AG04449 (cell line): ENCODE measurements at places on chromosomes 5 and 9.

DNA sequence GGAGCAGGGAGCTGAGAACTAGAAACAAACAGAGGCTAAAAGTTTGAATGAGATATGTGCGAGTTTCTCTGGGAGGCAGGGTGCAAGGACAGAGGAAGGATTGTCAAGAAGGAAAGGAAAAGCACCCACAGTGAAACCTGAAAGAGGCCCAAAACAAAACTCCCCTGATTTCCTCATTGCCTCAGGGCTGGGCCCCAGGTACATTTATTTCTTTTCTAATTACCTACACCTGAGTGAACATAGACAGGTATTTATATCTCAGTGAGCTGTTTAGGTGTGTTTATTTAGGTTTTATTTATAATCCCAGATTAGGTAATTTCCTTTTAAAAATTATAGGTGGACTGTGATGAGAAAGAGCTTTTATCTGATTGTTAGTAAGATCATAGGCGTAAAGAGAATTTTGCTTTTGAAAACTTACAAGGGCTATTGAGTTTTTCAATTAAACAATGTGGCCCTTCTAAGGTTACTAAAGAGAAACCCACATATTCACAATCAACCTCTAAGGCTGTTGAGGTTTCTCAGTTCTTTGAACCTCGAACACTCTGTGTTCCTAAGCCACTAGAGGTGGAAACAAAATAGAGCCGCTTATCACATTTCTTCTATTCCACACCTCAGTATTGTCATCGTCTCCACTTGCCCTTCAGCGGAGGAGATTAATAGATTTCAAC is 344.8 kb downstream of the ZNF608 start:
- no peak for DNase-seq

GRCh38 chr9:16068476-16068875 is 515.6 kb downstream of the CCDC171 start:
- no peak for DNase-seq

GRCh38 chr9:12760758-12761157 is 14.1 kb upstream of the LURAP1L start:
- no peak for DNase-seq

- DNase-seq = no peak
Observed at GRCh38 chr9:128096616-128097536, 28.8 kb downstream of the SLC25A25 start.

DNA sequence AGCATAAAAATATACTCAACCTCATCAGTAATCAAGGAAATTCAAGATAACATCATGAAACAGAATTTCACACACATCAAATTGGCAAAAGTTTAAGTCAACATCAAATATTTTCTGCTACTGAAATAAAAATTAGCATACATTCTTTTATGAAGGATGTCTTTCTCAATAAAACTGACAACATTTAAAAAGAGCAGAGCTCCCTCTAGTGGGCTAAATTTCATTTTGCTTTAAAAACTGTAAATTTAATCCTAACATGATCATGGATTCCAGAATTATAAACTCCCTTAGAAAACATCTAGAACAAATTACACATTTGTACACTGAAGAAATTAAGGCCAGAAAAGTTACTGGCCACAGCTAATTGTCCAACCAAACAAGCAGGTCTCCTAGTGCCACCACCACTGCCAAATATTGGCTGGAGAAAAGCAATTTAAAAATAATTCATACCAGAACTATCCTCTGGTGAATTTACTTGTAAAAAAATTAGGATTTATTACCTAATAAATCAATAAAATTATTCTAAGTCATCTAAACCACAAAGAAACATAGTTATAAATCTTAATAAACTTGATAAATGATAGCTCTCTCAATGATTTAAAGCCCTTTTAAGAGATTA is 31.2 kb downstream of the DEPDC1B start:
- DNase-seq = no peak

DNA sequence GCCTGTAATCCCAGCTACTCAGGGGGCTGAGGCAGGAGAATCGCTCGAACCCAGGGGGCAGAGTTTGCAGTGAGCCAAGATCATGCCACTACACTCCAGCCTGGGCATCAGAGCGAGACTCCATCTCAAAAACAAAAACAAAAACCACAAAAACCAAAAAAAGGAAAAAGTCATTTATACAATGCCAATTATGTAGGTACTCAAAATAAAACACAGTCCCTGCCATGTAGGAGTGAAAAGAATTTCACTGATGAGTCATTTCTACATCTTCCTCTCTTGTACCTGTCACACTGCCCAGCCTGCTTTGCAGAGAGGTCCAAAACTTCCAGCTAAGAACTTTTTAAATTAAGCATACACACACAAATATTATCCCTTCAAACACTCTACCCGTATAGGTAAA is 215.8 kb downstream of the EPB41L4A start:
- no peak for DNase-seq

DNA sequence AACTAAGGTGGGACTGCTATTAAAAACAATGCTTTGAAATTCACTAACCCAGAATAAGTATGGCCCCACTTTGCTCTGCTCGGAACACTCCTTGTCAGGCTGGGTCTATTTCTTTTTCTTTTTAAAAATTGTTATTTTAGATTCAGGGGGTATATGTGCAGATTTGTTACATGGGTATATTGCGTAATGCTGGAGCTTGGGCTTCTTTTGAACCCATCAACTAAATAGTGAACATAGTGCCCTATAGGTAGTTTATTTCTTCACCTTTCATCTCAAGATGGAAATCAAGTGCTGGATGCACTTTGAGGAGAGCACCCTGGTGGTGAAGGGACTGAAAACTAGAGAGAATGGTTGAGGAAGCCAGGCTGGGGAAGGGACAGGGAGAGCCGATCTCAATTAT is 51.0 kb downstream of the GLRA1 start:
- no peak for DNase-seq

GRCh38 chr5:55347786-55348185 is 40.0 kb downstream of the MTREX start:
- no peak for DNase-seq

GRCh38 chr9:97703437-97704344 is 6.6 kb upstream of the XPA start:
- DNase-seq = peak; percentile 45

DNA sequence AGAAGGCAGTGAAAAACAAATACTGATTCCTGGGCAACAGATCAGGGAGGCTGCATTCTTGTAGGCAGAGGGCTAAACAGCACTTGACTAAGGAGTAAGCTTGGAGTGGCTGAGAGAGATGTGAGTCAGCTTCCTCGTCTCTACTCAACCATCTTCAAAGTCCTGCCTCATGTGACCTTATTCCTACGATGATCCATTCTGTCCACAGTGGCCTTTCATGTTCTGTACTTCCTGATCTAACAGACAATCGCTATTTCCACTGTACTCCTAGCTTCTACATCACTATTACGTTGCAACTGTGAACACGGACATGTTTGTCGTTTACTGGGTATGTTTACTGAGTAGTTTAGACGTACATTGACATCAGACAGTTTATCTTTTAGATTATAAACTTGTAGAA is 365.4 kb downstream of the ARL15 start:
- no peak for DNase-seq

DNA sequence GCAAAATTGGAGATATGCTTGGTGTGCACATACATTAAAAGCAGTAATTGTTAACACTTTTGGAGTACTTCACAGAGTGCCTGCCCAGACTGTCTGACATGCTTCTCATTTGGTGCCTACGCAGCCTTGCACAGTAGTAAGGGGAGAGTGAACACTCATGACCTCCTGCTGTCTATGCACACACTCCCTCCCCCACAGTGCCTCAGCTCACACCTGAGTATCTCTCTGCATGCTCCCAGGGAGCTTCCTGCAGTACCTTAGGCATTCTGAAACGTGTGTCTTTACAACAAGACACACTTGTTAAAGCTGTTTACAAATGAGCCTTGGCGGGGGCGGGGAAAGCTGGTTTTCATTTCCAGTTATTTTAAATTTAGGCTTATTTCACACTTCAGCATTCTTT is 18.0 kb downstream of the MAP3K1 start:
- no peak for DNase-seq

DNA sequence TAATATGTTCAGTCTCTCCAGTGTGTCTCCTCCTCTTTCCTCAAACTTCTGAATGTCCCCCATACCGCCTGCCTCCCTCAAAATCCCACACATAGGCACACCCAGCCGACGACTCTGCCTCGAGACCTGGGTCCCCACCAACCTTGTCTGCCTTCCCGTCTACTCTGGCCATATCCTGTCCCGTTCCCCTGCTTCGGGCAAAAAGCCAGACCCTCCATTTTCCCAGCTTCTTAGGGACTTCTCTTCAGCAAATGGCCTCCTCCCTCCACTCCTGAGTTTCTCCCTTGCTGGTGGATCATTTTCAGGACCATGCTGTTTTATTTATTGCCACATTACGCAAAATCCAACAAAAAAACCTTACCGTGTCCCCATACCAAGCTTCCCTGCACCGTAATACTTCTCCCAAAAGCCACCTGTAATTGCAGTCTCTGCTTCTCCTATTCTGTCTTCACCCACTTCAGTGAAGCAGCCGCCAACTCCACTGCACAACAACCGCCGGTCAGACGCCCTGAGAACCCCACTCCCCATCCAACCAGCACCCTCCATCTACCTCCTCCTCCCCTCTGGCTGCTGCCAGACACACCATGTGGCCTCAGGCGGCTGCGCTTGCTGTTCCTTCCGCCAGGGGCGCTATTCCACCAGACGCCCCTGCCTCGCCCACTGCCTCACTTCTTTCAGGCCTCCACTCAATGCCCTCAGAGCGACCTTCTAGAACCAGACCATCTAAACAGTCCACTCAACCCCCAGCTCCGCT is 117.0 kb downstream of the TRPM6 start:
- no peak for DNase-seq

DNA sequence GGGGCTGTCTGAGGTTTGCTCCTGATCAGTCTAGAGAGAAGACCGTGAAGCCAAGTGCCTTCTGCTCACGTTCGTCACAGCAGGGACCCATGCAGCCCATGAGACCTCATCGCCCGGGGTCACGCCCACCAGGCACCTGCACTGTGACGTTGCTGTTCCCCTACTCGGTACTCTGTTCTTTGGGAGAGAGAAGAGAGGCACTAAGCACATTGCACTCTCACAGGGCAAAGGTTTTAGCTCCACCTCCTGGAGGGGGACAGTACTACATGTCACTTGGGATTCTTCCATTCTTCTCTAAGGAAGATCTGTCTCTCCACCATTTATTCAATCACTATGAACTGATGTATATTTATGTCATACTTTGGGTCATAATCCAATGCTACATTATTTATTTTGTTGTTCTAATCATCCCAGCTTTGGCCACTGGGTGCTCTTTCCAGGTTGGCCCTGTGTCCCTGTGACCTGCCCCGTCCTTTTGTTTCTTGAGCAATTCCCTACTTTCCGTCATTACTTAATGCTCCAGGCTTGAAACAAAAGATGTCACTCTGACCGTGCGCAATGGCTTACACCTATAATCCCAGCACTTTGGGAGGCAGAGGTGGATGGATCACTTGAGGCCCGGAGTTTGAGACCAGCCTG is 31.4 kb upstream of the BRD3 start:
- no peak for DNase-seq

DNA sequence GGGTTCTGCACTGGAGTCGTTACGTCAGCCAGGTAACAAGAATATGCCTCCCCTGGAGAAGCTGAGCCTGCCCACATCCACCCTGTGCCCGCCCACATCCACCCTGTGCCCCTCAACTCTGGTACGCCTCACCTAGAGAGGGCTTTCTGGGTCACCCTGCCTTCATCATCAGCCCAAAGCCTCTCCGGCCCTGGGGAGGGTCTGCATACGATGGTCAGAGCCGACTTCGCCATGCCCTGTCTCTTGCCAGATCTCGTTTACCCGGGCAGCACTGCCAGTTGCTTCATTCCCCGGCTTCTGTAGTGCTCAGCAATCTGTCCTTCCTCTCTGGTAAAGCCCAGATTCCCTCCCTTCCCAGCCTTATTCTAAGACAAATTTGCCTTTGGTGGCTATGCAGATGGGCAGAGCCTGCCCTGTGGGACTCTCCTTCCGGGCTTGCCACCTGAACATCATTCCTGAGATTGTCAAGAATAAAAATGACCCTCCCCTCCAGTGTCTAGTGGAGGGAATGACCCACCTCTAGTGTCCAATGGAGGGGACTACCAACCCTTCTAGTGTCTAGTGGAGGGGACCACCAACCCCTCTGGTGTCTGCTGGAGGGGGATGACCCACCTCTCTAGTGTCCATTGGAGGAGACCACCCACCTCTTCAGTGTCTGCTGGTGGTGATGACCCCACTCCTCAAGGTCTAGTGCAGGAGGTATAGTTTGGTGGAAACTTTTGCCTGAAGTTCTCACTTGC is 3.4 kb downstream of the PLEKHG4B start:
- DNase-seq = no peak

- DNase-seq = no peak
Observed at GRCh38 chr9:135864447-135865049, 42.8 kb downstream of the CAMSAP1 start.

- DNase-seq = no peak
Observed at GRCh38 chr5:87340716-87341115, 72.0 kb downstream of the CCNH start.

DNA sequence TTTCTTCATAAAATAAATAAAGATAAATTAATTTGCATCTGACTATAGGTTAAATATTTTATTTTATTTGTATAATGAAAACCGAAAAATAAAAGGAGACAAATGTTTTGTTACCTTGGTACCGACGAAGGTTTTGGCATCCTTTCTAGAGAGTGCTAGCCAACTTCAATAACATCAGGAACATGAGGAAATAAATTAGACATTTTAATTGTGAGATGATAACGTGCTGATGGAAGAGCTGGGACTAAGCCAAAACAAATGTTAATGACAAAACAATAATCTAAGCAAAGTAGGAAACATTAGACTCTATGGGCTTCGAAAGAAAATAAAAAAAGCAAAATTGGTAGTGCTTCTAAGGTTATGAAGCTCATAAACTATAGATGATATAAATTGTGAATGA is 201.0 kb downstream of the IRX2 start:
- no peak for DNase-seq

DNA sequence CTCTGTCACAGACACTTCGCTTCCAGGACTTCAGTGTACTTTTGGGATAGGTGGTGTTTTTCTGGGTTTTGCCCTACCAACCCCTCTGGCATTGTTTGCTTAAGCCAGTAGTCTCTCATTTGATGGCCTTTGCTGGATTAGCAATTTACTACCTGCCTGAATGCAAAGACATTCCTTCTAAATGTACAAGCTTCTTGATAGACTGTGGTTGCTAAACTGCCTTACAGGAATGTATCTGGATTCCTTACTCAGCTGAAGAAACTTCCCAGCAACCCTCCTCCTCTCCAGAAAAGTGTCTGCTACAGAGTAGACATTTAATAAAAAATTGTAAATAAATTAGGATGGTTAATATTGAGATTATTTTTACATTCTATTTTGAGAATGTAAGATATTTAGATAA is 1916.7 kb downstream of the EFNA5 start:
- DNase-seq = no peak

GRCh38 chr5:155019601-155020226 is 6.2 kb downstream of the KIF4B start:
- DNase-seq = no peak

GRCh38 chr5:132456296-132456986 is 34.1 kb downstream of the IRF1 start:
- no peak for DNase-seq

DNA sequence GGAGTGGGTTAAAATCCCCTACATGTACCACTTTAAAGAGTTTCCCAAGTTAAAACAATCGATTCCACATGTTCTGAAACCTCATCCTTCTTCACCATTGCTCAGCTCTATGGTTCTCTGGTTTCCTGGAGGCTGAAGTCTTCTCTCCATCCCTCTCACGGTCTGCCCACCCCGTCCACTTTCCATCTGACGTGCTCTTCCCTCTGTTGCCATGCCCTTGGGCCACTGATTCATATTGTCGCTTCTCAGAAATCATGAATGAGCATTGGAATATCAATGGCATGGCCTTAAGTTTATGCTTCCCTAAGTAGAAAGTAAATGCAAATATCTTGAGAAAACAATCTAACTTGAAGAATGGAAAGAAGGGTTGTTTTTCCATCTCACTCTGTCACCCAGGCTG is 30.9 kb downstream of the GDNF start:
- no peak for DNase-seq
